ENCODE measurements at places on chromosomes 13 and 19.

DNA sequence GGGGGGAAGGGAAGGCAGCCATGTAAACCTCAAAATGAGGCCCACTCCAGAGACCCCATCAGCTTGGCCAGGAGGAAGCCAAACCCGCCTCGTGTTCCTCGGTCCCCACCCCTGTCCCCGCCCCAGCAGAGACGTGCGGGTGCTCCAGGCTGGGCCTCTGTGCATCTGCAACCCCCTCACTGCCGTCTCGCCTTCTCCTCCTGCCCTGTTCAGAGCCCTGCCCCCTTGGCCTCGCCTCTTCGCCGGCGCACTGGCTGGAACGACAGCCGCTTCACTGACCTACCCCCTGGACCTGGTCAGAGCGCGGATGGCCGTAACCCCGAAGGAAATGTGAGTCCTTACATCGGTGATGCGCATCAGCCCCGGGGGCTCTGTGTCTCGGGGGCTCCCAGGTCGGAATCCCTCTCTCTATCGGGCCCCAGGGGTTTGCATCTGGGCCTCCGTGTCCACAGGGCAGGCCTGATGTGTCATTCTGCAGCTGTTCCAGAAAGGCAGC, 32.2 kb downstream of the TMEM161A start:
- no peak overlapping the region for H3K27ac ChIP-seq
- peaks cover 13% of the 10 kb centered on the region for H3K4me1 ChIP-seq
- H3K36me3 ChIP-seq = peaks cover 4% of the 10 kb centered on the region
- DNase-seq = no peak

DNA sequence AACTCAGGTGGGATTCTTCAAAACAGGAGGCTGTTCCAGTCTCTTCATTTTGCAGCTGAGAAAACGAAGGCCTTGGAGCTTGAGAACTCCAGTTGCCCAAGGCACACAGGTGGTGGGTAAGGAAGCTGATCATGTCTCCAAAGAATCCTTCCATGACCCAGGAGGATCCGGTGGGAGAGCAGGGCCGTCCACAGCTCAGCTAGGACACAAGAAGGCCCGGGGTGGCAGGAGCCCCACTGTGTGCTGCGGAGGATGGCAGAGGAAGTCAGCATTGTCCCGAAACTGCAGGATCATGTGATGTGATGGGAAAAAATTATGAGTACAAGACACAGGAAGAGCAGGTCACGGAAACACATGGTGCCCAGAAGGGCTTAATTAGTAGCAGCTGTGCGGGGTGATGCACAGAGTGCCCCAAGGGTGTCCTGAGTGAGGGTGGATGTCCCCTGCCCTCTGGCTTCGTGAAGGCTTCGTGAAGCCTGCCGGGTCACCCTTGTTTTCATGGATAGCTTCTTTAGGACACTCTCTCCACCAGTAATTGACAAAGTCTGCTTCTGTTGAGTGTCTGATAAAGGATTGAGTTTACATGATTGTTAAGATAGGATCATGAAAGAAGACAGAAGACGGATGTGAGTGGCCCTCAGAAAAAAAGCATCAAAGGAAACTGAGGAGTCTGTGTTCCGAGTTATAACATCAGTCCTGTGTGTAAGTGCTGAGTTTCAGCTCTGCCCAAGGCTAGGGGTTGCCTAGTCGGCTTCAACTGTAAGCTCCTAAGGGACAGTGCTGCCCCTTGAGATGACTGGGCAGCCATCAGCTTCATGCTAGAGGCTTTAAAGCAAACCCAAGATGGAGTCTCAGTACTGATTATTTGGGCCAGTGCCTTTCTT, 33.8 kb upstream of the SACS start:
- DNase-seq = no peak
- H3K27me3 ChIP-seq = no peaks in the 10 kb centered on the region
- peaks cover 5% of the 10 kb centered on the region for H3K4me1 ChIP-seq
- H3K4me3 ChIP-seq = no peak overlapping the region

DNA sequence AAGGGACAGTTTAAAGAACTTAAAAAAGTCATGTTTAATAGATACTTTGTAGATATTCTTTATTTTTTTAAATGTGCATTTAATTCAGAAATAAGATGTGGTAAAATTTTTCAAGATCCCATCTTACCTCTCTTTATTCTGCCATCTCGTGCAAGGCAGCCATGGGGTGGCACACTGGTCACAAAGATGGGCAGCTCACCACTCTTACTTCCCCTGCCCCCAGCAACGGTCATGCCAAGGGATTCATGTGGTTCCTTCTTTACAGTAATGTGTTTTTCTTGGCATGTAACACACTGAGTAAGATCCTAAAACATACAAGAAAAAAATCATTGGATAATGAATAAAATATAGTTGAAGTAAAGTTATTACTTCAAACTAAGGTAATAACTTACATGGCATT, 64.2 kb downstream of the LNX2 start:
- no peak overlapping the region for H3K4me3 ChIP-seq
- no peaks in the 10 kb centered on the region for H3K4me1 ChIP-seq
- no peaks in the 10 kb centered on the region for H3K27me3 ChIP-seq
- no peak overlapping the region for H3K27ac ChIP-seq

GRCh38 chr19:29893606-29894284, 48.3 kb upstream of the URI1 start:
- no peak for DNase-seq
- no peak overlapping the region for H3K4me3 ChIP-seq
- no peak overlapping the region for H3K27ac ChIP-seq
- H3K27me3 ChIP-seq = no peaks in the 10 kb centered on the region
- no peaks in the 10 kb centered on the region for H3K36me3 ChIP-seq

- no peaks in the 10 kb centered on the region for H3K4me1 ChIP-seq
- no peak overlapping the region for H3K27ac ChIP-seq
- H3K36me3 ChIP-seq = no peaks in the 10 kb centered on the region
These were observed 183.5 kb downstream of the DNAJC15 start for GRCh38 chr13:43206838-43207237.

GRCh38 chr13:28582225-28582891, 76.6 kb upstream of the POMP start:
- no peak overlapping the region for H3K4me3 ChIP-seq
- H3K4me1 ChIP-seq = no peaks in the 10 kb centered on the region
- no peaks in the 10 kb centered on the region for H3K27me3 ChIP-seq
- no peak for DNase-seq

DNA sequence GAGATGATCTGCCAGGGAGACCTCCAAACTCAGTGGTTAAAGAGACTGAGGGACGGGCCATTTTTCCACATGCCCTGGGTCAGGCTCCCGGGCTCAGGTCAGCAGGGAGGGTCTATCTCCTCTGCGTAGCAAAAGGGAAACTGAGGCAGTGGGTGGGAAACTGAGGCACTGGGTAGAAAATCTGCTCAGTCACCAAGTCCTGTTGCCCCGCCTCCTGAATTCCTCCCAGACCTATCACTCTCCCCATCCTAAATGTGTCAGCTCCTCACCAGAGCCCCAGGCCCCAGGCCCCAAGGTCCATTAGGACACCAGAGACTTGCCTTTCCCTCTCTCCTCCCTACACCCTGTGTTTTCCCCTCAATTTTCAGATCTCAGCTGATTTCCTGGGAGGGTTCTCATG, 2.4 kb downstream of the CD320 start:
- no peak for DNase-seq
- H3K27ac ChIP-seq = no peak overlapping the region
- no peaks in the 10 kb centered on the region for H3K27me3 ChIP-seq
- H3K36me3 ChIP-seq = peaks cover 29% of the 10 kb centered on the region

DNA sequence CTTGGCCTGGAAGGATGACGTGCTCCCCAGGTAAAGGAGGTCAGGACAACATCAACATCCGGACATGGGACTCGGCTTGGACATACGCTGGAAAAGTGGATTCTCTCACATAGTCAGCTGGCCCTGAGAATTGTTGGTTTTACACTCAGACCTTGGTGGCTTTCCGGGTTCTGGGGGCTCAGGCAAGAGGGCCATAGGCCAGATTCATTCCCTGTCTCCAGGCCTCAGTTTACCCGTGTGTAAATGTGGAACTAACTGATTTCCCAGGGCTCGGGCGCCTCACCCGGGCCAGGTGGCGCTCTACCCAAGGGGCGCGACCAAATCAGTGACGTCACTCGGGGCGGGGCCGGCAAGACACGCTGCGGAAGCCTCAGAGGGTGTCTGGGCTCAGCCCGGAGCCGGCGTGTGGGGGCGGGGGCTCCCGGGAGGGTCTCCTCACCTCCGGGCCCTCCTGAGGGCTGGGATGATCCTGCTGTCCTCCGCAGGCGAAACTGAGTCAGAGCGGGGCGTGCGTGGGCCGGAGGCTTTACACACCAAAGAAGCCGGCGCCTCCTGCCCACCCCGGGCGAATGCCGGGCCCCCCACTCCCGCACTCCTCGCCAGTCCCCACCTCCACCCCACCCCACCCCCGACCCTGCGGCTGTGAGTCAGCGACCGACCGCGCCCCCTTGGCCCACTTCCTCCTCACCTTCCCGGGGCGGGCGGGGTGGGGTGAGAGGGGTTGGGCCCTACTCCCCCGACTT, 862 bp upstream of the VASP start:
- H3K36me3 ChIP-seq = no peaks in the 10 kb centered on the region
- H3K4me1 ChIP-seq = peaks cover 13% of the 10 kb centered on the region
- H3K27me3 ChIP-seq = no peaks in the 10 kb centered on the region
- peak overlapping the region; percentile 83 for H3K4me3 ChIP-seq

DNA sequence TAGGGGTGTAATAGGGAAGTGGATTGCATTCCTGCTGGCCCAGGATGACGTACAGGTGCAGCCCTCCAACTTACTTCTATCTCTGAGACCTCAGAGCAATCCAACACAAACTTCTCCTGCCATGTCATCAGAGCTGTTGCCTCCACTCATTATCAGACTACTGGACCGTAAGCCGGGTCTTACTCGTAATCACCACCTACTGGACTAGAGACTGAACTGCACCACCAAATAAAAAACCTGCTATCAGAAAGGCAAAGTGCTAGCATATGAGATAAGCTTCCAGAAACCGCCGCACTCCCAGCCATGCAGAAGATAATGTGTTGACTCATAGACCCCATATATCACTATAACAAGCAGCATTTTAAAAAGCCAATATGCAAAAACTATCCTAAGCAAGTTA, 102.0 kb downstream of the SLITRK1 start:
- H3K36me3 ChIP-seq = no peaks in the 10 kb centered on the region
- H3K27me3 ChIP-seq = no peaks in the 10 kb centered on the region
- no peak overlapping the region for H3K27ac ChIP-seq
- DNase-seq = no peak
- no peaks in the 10 kb centered on the region for H3K4me1 ChIP-seq
- no peak overlapping the region for H3K4me3 ChIP-seq

DNA sequence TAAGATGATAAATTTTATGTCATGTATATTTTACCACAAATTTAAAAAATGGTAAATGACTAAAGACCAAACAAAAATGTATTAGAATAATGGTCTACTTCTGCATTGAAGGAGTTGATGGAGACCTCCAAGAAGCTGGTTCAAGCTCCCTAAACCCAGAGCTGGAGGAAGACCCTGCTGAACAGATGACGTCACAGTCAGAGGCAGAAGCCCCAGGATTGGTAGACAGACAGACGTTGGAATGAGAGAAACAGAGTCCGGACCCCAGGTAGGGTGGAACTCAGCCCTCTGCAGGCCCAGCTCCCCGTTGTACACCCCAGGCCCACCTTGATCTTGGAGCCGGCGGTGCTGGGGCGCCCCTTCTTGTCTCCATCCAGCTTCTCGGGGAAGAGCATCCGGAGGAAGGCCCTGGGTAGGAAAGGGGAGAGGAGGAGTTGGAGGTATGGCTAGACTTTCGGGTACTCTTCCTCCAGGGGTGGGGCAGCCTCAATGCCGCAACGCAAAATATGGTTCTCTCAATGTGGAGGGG, 25.7 kb upstream of the ZNF414 start:
- no peak overlapping the region for H3K27ac ChIP-seq
- no peaks in the 10 kb centered on the region for H3K27me3 ChIP-seq
- no peaks in the 10 kb centered on the region for H3K36me3 ChIP-seq
- H3K4me1 ChIP-seq = no peaks in the 10 kb centered on the region
- no peak overlapping the region for H3K4me3 ChIP-seq

- no peak overlapping the region for H3K27ac ChIP-seq
- H3K4me3 ChIP-seq = no peak overlapping the region
- peaks cover 44% of the 10 kb centered on the region for H3K36me3 ChIP-seq
- no peak for DNase-seq
- peaks cover 2% of the 10 kb centered on the region for H3K4me1 ChIP-seq
- H3K27me3 ChIP-seq = no peaks in the 10 kb centered on the region
These were observed 5.8 kb downstream of the SLC39A3 start for GRCh38 chr19:2733930-2734588.

DNA sequence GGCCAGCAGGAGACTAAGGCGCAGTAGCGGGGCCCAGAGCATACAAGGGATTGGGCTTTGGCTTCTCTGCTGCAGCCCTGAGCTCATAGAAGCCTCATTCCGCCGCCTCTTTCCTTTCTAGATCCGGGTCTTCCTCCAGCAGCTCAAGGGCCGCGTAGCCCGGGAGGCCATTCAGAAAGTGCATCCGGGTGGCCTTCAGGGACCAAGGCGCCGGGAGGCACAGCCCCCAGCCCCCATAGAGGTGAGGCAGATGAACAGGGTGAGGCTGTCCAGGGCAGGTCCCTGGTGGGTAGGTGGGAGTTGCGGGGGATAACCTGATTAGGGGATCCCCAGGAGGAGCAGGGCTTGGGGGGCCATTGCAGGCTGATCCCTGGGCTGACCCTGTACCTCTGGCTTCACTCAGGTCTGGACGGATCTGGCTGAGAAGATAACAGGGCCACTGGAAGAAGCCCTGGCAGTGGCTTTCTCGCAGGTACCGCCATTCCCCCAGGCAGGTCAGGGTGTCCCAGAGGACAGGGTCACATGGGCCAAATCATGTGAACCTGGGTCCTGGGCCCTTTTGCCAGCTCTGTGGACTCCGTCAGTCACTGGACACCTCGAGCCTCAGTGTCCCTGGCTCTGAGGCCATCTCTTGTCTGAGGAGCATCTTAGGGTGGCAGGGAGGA, 1.3 kb downstream of the SNAPC2 start:
- H3K4me3 ChIP-seq = peak overlapping the region; percentile 40
- peaks cover 14% of the 10 kb centered on the region for H3K36me3 ChIP-seq
- H3K4me1 ChIP-seq = peaks cover 27% of the 10 kb centered on the region
- H3K27ac ChIP-seq = peak overlapping the region; percentile 10

DNA sequence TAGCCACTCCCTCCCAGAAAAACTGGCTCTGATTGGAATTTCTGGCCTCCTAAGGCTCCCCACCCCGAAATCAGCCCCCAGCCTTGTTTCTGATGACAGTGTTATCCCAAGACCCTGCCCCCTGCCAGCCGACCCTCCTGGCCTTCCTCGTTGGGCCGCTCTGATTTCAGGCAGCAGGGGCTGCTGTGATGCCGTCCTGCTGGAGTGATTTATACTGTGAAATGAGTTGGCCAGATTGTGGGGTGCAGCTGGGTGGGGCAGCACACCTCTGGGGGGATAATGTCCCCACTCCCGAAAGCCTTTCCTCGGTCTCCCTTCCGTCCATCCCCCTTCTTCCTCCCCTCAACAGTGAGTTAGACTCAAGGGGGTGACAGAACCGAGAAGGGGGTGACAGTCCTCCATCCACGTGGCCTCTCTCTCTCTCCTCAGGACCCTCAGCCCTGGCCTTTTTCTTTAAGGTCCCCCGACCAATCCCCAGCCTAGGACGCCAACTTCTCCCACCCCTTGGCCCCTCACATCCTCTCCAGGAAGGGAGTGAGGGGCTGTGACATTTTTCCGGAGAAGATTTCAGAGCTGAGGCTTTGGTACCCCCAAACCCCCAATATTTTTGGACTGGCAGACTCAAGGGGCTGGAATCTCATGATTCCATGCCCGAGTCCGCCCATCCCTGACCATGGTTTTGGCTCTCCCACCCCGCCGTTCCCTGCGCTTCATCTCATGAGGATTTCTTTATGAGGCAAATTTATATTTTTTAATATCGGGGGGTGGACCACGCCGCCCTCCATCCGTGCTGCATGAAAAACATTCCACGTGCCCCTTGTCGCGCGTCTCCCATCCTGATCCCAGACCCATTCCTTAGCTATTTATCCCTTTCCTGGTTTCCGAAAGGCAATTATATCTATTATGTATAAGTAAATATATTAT, 6.1 kb downstream of the FOSB start:
- H3K36me3 ChIP-seq = no peaks in the 10 kb centered on the region
- peaks cover 8% of the 10 kb centered on the region for H3K4me1 ChIP-seq
- no peak overlapping the region for H3K27ac ChIP-seq
- H3K4me3 ChIP-seq = no peak overlapping the region
- no peak for DNase-seq
- H3K27me3 ChIP-seq = peaks cover 48% of the 10 kb centered on the region

Measured in thymus (tissue), 14 donors.